ENCODE measurements at places on chromosomes 12 and 14.
A peak's percentile ranks its signal among the peaks of the same experiment; 100 is the strongest.

DNA sequence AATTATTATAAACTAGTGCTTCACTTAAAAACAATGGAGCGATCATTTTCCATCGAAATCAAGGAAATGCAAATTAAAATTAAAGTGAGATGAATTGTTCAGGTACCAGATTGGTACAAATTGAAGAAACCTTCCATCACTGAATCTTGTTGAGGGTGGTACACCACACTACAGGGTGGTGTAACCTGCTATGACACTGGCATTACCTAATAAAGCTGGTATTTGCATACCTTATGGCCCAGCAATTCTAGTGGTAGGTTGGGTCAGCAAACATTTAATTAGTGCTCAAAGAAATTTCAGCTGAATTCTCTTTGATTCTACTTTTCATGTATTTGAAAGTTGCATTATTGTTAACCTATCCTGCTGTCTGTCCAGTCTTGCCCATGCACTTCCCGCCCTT lies 9.2 kb downstream of the TIGAR start:
- no peak for DNase-seq

- DNase-seq: no peak
Observed at GRCh38 chr14:98819132-98819866, 452.7 kb downstream of the BCL11B start.

GRCh38 chr14:52117111-52117832 lies 48.4 kb upstream of the NID2 start:
- no peak for DNase-seq

DNA sequence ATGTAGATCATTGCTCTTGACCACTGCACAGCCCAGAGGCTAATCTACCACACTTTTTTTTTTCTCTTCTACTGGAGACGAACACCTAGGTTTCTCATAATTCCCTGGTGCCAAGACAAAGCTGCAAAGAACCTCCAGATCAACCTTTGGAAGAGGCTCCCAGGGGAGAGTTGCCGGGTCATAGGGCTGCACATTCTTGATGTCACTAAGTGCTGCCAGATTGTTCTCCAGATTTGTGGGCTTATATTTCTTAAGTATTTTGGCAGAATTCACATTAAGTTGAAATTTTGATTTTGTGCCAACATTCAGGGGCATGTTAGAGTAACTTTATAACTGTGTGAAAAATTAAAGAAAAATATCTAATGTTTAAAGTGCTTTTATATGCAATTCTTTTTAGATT lies 13.5 kb upstream of the PDZRN4 start:
- peak; percentile 62 for DNase-seq

GRCh38 chr12:13843841-13844240 lies 137.6 kb downstream of the GRIN2B start:
- DNase-seq: no peak

DNA sequence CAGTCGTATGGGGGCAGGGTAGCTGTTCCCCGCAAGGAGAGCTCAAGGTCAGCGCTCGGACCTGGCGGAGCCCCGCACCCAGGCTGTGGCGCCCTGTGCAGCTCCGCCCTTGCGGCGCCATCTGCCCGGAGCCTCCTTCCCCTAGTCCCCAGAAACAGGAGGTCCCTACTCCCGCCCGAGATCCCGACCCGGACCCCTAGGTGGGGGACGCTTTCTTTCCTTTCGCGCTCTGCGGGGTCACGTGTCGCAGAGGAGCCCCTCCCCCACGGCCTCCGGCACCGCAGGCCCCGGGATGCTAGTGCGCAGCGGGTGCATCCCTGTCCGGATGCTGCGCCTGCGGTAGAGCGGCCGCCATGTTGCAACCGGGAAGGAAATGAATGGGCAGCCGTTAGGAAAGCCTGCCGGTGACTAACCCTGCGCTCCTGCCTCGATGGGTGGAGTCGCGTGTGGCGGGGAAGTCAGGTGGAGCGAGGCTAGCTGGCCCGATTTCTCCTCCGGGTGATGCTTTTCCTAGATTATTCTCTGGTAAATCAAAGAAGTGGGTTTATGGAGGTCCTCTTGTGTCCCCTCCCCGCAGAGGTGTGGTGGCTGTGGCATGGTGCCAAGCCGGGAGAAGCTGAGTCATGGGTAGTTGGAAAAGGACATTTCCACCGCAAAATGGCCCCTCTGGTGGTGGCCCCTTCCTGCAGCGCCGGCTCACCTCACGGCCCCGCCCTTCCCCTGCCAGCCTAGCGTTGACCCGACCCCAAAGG lies 804 bp downstream of the GAPDH start:
- peak; percentile 51 for DNase-seq

GRCh38 chr12:46149079-46149464 lies 119.8 kb downstream of the SLC38A1 start:
- no peak for DNase-seq

GRCh38 chr12:3005736-3006135 lies 46.5 kb downstream of the TEAD4 start:
- no peak for DNase-seq

DNA sequence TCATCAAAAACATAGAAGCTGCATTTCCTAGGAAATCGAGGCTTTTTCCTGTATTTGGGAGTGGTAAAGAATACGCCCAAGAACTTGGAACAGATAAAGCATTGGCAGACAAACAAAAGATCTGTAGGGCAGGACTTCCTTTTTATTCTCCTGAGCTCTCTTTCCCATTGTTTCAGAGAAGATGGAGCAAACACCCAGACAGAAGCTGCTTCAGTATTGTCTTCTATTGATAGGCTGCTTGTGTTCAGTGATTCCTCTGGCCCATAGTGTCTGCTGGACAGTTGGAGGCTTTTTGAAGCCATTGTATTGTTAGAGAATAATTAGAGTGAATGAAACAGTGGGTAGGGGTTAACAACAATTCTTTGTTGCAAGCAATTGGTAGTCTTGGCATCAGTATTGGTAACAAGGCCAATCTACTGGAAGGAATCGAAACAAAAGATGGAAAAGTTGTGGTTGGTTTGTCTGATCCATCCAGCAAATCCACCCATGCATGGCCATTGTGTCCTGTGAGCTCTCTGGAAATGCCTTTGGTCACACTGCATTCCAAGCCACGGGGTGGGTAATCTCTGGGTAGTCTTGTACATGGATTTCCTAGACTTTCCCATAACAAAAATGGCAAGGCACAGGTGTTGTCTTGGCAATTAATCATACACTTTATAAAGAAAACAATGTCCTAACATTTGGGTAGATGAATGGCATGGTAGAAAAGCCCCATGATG lies 424.8 kb downstream of the RAD51B start:
- no peak for DNase-seq

DNA sequence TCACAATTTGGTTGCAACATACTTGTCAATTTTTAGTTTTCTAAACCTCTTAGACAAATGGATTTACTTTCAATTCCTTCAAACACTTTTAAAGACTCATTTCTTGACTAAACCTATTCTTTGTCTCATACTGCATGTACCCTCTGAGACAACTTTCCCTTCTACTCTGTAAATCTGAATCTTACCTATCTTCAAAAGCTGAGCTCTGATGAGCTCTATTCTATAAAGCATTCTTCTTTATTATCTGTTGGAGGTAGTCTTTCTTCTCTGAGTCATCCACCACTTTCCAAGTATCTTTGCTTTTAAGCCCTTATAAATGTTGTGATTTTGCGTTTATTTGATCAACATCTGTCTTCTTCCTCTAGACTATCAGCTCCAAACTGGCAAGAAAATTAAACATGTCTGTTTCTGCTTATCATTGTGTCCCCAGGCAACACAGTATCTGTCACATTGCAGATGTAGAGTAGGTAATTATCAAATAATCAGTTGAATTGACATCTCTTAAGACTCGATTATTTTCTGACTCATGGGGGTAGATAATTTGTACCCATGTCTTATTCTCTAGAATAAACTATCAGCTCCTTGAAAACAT lies 265.6 kb upstream of the FAR2 start:
- DNase-seq: no peak

- no peak for DNase-seq
Observed at GRCh38 chr12:56723352-56723751, 1.7 kb downstream of the NACA start.

DNA sequence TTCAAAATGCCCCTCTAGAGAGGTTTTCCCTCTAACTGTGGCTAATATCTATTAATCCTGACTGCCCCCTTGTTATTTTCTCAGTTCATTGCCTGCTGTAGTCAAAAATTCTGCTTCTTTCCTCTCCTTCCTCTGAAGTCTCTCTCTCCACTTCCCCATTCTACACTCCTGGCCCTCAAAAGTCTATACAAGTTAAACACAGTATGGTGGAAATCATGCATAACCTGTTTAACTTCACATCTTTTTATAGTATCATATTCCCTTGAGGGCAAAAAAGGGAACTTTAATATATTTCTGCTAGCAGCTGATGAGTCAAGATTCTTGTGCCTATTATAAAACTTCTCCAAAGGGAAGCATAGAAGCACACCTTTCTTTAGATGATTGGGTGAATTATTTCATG lies 16.7 kb downstream of the GRIP1 start:
- DNase-seq: no peak

DNA sequence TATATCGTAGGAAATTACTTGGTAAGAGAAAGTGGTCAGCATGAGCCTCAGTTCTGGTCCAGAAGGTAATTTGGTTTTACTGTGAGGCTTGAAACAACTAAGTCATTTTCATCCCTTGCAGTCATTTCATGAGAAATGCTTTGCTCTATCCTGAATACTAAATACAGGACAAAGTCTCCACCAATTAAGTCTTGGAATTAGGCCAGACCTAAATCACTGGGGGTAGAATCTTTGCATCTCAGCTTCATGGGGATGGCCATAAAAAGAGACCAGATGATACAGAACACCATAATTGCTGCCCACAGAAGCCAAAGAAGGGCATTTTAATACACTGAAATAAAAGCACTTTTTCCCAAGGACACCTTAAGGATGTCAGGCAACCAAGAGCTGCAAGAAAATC lies 277.9 kb upstream of the DCN start:
- peak; percentile 0 for DNase-seq

- no peak for DNase-seq
Observed at GRCh38 chr12:13229504-13229903, 33.0 kb downstream of the EMP1 start.

GRCh38 chr12:21940549-21941505 lies at the start of gene ABCC9:
Gene ABCC9 (minus strand): TSS chr12:21941426. CDS start chr12:21936674, 4,752 bp downstream.
- peak; percentile 89 for DNase-seq

DNA sequence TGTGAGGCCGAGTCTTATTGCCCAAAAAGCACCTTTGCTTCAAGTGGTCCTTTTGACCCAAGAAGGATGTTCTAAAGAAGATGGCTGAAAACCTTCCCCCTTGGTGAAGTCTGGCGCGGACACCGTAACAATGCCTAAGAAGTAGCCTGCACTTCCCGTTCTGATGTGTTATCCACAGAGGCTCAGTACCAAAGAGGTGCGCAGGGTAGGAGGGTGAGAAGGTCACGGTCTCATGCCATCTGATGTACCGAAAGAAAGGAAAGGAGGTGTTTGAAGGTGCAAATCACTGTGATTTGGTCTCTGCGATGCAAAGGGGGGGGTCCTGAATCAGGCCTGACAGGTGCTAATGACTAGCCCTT lies 9.9 kb downstream of the PEBP1 start:
- DNase-seq: no peak

GRCh38 chr14:23132970-23133369 lies 13.9 kb upstream of the CEBPE start:
- no peak for DNase-seq

DNA sequence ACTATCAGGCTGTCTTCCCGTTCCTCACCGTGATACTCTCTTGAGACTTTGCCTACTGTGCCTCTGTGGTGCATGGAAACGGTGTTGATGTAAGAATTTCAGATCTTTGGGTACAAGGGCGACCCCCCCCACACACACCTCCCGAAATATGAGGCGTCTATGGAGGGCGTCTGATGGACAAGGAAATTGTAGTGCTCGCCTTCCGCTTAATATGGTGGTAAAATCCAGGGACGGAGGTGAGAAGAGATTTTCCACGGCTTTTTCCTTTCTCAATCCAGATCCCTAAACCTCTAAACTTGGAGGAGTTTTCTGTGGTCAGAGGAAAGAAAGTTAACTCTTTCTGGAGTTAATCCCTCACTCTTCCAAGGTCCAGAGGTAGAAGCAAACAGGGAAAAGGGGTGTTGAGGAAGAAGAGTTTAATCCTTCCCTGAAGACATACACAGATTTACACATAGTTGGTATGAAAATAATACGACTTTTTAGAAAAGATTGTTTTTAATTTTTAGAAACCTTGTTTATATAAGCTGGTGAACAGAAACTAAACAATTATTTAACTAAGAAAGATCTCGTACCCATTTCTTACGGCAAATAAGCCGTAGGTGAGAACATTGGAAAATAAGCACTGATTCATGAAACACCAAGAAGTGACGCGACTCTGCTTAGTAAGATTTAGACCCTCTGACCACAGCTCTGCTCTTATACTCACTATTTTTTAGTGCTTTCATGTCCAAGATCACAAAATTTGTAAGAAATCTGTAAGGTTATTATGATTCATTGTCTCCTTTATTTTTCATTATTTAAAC lies 23.1 kb upstream of the RNASE12 start:
- DNase-seq: peak; percentile 92

DNA sequence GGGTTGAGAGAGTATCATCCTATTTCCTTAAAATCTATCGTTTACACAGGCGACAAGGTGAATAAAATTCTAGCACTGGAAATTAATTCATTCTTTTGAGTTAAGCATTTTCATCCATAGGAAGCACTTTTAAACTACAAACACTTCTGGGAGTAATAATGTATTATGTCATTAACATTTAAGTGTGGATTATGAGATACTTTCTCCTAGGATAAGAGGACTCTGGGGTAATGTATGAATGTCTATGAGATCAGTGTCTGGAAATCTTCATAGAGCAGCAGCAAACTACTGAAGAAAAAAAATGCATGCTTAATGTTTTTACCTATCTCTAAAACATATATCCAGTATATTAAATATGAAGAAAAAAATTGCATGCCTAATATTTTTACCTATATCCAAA lies 86.9 kb downstream of the EPS8 start:
- no peak for DNase-seq

DNA sequence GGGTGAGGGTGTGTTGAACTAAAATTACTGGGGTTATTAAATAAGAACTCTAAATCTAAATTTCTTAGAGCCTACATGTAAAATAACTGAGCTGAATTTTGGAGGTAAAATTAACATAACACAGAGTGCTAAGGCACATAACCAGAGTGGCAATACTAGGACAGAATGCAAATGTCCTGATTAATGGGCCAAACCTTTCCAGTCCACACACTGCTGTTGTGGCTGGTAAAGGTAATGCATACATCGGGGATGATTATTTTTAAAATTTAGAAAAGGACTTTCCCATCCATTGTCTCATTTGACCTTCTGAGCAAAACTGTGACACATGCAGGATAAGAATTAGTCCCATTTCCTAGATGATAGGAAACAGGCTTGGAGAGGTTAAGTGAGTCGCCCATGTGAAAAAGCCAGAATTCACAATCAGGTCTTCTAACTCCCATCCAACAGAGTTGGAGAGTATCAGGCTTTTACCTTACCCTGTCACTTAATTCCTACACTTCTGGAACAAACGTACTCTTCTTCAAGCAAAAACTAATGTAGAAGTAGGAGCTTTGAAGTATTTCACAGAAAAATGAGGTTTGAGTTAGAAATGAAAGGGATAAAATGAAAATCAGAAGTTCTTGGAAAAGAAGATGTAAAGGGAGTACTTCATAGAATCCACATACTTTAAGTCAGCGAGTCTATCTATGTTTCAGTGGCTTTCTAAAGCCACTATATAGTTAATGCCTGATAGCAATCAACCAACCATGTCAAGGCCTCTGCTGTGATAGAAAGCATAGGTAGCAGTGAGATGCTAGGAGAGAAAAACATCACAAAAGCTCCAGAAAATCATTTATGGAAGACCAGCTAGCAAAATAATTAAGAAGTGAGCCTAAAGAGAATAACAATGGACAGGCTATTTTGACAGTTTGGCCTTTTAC lies 334.9 kb upstream of the DIO2 start:
- no peak for DNase-seq

GRCh38 chr12:93502802-93503623 lies 35.7 kb downstream of the MRPL42 start:
- DNase-seq: peak; percentile 34

- DNase-seq: no peak
Observed at GRCh38 chr14:95828649-95829265, 47.9 kb upstream of the TUNAR start.
